CD4-positive, alpha-beta T cell treated with Interleukin-6 for 4 hours (primary cell): ENCODE measurements at places on chromosomes 6 and 20.

DNA sequence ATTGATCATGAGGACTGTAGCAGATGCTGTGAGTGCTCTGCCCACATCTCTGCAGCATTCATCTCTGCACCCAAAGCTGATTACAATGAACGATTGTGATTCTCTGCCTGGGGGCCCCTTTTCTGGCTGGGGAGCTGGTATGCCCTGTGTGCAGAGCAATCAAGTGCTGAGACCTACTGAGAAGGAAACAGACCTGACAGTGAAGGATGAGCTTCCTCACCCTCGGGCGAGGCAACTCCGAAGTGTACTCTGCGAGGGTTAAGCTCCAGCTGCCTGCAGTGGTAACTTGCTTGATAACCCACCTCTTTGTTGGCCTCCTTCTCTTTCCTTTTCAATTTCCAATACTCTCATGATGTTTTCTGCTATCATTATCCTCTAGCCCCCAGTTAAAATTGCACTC, 289.7 kb upstream of the RNF24 start:
- DNase-seq: no peak

GRCh38 chr20:32544893-32545840, 40.0 kb downstream of the NOL4L start:
- DNase-seq: no peak

DNA sequence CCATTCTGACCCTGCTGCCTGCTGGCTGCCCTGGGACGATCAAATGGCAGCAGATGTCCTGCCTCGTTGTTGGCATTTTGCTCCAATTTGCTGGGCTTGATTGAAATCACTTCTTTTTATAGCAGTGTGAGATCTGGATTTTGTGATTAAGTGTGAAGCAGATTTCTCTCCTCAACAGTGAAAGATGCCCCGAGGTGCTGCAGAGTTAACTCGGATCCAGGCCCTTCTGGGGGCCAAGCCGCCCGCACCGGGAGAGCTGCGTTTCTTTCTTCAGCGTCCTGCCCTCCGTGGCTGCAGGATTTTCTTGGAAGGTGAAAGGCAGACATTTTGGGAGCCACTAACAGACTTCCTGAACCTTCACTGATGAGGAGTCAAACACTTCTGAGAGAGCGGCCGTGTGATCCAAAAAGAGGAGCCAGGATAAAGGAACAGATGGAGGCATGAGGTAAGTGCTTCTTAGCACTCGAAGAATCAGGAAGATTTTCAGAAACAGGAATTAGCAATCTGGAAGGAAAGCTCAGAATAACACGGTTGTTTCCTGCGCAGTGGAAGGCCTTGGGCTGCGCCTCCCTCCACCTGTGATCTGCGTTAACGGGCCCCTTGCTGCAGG, 139.5 kb upstream of the AFDN start:
- no peak for DNase-seq

DNA sequence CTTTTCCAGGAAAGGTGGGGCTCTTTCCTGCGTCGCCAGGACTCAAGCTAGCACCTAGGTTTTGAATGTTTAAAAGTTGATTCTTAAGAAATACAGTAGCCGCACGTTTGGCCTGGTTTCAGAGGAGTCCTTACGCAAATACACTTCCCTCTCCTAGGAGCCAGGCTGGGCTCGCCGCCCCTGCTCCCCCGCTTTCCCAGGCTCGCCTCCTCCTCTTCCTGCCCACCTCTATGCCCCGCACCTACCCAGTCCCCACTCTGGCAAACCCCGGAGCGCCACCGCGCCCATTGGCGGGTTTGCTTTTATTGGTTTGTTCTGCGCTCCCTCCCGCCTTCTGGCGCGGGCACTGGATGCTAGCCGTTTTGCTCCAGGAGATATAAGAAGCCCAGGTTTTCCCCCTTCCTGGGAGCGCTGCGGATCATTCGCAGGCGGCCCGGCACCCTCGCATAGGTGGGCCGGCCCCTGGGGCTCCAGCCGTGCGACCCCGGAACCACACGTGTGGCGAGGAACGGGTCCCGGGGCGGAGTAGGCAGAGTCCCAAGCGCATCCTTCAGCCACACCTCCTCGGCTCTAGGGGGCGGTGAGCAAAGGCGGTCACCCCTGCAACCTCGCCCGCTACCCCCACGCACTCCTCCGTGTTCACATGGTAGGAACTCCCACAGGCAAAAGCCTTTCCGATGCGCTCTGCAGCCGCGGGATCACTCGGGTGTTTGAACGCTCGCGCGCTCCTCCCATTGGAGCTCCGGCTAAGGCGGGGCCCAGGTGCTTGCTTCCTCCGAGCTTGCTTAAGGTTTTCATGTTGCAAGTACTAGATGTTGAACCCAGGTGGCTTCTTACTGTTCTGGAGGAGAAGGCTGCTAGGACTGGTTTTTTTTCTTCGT, 119.0 kb downstream of the RTN4IP1 start:
- peak; percentile 80 for DNase-seq

DNA sequence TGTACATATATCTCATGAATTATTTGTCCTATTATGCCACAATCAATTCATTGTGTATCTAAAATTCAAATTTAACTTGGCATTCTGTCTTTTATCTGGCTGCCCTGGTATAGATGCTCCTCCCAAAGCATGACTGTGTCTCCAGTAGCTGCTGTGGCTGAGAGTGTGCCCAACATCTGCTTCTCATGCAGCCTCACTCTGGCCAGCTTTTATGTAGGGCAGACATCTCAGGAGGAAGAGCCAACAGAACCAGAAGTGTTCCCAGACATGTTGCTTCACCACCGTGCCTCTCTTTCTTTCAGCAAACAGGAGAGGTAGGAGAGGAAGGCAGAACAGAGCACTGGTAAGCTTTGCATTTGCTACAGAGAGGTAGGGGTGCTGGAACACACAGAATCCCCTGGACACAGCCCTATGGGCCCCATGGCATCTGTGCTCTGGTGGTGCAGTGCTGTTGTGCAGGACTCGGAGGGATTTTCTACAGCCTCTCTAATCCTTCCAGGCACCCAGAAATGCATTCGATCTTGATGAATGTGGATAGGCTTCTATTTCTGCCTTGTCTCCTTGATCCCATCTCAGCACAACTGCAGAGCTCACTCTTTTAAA, 637.1 kb downstream of the UTRN start:
- no peak for DNase-seq

GRCh38 chr6:39808346-39808745, 16.2 kb downstream of the DAAM2 start:
- DNase-seq: no peak

DNA sequence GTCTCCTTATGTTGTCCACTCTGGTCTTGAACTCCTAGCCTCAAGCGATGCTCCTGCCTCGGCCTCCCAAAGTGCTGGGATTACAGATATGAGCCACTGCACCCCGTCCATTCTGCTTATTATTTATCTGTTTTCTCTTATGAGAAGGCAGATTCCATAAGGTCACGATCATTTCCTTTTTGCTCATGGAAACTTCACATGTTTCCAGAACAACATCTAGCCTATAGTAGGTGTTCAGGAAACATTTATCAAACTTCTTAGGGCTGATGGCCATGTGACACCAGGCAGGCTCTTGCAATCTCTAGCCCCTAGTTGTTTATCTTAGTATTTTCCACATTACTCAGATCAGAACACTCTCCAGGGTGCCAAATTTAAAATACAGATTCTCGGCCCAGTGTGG, 61.2 kb downstream of the ZFP64 start:
- no peak for DNase-seq

- no peak for DNase-seq
Measured at GRCh38 chr20:59771506-59772372, 161.7 kb downstream of the SYCP2 start.

DNA sequence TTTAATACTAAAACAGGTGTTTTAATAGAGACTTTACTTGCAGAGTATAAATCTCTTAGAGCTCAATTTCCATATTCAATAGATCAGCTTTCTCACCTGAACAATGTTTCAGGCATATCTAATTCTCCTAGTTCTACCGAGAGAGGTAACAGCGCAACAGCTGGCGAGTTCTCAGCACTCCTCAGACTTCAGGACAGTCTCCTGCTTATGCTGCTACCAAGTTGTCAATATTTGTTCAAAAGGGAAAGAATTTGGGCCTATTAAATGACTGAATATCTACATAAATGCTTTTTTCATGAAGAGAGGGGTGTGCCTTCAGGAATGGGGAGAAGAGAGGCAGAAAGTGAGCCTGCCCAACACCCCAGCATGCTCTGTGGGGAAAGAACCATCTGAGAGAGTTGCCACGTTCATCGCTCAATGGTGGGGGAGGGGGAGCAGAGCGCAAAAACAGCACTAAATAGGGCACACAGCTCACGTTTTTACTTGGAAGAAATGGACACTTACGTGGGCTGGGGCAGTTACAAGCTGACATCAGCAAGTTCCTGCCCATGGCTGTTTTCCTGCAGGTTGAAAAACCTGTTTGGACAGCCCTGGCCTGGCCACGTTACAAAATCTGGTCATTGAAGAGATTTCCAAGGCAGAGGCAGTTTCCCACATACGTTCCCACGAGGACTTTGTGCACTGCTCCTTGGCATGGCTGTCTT, 38.0 kb downstream of the EZR start:
- no peak for DNase-seq

DNA sequence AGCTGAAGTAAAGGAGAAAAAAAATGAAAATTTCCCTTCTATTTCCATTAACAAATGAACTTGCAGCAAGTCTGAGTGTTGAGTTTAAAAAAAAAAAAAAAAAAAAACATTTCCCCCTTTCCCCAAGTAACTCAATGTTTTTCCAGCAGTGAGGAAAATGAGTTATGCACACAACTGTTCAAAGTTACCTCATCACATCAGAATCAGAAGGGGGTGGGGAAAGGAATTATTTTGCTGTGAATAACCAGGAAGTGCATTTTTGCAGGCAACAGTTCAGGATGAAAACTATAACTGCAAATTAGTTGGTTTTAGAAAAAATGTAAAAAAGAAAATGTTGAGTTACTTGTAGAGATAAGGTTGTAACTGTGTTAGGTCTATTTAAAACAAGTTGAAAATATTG, 568.9 kb upstream of the CITED2 start:
- no peak for DNase-seq

DNA sequence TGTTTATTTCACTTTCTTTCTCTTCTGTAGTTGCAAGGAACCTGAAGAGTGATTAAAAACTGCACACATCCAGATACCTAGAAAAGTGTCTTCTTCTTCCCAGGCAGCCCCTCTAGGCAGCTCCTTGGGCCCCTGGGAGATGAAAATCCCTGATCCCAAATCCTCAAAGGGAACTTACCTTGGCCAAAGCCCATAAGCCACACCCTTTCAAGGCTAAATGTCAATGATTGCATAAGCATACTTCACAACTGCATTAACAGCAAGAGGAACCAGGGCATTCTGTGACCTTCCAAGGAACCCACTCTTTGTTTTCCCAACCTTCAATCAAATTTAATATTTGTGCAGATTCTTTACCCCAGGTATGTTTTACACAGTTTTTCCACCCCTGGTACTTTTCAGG, 4.4 kb upstream of the HMGN3 start:
- no peak for DNase-seq

- DNase-seq: no peak
Measured at GRCh38 chr20:63594043-63594561, 20.1 kb upstream of the HELZ2 start.

- DNase-seq: peak; percentile 11
Measured at GRCh38 chr6:28606424-28607391, 81.0 kb downstream of the GPX5 start.

DNA sequence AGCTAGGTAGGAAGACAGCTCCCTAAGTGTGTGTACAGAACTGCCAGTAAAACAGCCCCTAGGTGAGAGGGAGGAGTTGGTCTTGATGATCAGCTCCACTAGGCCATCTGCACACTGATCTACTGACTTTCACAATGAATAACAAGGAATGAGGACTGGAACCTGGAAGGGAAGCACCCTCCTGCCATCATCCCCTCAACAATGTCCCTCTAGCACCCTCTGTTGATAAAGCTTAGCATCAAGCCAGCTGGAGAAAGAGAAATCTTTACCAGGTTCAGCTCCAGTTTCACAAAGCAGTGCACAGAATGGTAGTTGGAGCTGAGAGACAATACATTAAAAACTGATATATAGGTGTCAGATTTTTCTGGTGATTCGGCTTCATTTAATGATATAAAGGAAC, 57.2 kb upstream of the IRAK1BP1 start:
- no peak for DNase-seq

GRCh38 chr6:40735121-40735520, 148.0 kb upstream of the LRFN2 start:
- no peak for DNase-seq

DNA sequence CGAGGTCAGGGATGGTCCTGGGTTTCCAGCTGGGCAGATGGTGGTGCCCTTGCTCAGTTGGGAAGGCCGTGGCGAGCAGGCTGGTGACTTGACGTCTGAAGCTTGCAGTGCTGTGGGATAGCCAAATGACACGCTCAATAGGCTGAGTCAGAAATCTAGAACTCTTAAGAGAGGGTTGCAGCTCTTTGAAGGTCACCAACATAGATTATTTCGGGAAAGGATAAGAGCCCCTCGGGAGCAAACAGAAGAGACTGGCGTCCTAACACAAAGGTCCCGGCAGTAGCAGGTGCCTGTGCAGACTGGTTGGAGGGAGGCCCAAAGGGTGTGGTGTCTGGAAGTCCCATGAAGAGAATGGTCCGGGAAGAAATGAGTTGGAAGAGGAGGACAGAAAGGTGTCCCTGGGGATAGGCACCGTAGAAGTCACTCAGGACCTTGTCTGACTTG, 18.4 kb downstream of the PKIG start:
- no peak for DNase-seq

GRCh38 chr6:67541586-67541985, 1093.5 kb upstream of the ADGRB3 start:
- DNase-seq: no peak

DNA sequence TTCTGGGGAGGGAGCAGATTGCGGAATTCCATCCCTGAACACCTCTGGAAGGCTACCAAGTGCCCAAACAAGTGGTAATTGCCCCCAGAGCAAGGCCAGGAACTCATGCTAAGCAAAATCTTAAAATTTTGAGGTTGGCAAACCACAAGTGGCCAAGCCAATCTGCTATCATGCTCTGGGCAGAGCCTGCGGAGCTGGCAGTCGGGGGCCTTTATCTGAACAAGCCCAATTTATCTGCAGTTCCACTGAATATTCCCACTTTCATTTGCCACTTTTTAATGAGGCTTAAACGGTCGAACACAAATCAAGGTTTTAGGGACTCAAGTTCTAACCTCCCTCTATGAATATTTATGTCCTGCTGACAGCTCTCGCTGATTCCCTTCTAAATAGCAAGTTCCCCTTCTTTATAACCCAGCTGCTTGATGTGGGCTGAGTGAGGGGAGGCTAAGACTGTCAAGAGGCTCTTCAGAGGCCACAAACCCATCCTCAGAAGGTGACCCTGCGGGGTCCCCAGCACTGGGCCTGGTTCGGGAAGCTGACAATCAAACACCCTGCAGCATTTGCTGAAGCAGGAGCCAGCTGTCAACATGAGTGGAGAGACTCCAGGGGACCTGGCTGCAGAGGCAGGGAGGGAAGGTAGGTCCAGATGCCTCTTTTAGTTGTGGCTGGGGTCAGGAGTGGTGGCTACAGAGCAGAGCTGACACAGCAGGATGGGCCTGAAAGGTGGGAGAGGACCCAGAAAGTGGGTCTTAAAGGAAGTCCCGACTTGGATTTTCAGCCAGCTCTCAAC, 11.9 kb downstream of the CCDC167 start:
- no peak for DNase-seq

GRCh38 chr6:95145457-95145856, 431.9 kb upstream of the MANEA start:
- DNase-seq: no peak
